ENCODE measurements at places on chromosomes 1 and 21. TPM values are rescaled to one million over a fixed set of nuclear protein-coding genes. Genes with fewer than 3 reads are reported as not detected.

Gene RNF223
- polyA plus RNA-seq, result not detected

Gene TINAGL1
- polyA plus RNA-seq, result 1.1 TPM

DNA sequence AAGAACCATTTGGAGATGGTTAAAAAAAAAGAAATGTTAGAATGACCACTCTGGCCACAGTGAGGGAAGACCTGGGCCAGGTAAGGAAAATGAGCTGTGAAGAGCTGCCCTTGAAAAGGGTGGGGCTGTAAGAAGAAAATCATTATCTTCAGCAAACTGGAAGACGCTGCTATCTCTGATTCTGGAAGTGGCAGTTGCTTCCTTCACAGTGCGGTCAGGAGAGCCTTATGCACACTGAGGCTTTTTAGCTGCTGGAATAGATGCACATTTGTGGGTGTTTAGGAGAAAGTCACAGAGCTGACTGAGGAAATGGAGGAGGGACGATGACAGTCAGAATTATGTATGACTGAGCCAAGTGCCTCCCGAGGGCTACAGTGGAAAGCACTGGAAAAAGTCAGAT is 91.6 kb downstream of the TBX19 start:
- no peak for DNase-seq

- DNase-seq, result no peak
These were observed 107.4 kb upstream of the KIAA1614 start for GRCh38 chr1:180805316-180805715.

GRCh38 chr1:230176326-230176725 is 109.3 kb downstream of the GALNT2 start:
- DNase-seq, result no peak

- no peak for DNase-seq
These were observed 39.0 kb downstream of the NDC1 start for GRCh38 chr1:53799141-53799540.

- peak; percentile 22 for DNase-seq
These were observed 231.7 kb downstream of the HMCN1 start for GRCh38 chr1:185965870-185966269.

- DNase-seq, result no peak
These were observed 191.3 kb downstream of the CACNA1E start for GRCh38 chr1:181674617-181675016.

Gene LCE6A
- polyA plus RNA-seq, result not detected

Gene KRTAP10-11
- polyA plus RNA-seq, result not detected

Gene METTL18
- 6.9 TPM for polyA plus RNA-seq

GRCh38 chr1:93977598-93977945 is 68.3 kb upstream of the GCLM start:
- DNase-seq, result peak; percentile 90

DNA sequence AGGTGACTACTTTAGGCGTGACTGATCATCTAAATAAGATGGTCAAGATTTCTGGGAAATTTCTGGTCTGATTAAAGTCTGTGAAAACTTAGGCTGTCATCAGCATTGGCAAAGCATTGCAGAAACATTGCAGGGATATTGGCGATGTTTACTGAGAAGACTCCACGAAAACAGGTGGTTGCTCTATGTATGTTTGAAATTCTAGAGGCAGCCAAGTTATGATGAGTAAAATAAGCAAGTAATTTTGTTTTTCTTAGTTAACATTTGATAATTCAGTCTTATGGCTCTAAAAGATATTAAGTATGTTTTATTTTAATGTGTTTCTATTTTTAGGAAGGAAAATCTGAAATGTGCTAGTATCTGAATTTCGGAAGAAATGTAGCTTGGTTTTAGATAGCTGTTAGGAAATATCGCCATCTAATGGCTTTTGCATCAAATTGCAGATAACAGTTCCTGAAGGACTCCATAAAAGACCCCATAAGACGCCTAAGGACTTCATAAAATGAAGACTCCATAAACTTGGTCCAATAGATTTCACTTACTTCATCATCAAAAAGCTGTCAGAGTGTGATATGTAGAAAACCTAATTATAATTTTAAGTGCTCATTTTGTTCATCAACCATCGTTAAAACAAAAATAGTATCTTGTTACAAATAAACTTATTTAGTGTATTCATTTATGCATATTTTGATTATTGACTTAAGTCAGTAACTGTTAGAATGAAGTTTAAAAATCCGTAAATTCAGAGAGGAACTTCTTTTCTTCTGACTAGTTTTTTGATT is 344.6 kb downstream of the RYR2 start:
- peak; percentile 48 for DNase-seq

Gene CERS2
- 201 TPM for polyA plus RNA-seq

GRCh38 chr1:60563777-60564535 is 490.4 kb upstream of the C1orf87 start:
- no peak for DNase-seq

DNA sequence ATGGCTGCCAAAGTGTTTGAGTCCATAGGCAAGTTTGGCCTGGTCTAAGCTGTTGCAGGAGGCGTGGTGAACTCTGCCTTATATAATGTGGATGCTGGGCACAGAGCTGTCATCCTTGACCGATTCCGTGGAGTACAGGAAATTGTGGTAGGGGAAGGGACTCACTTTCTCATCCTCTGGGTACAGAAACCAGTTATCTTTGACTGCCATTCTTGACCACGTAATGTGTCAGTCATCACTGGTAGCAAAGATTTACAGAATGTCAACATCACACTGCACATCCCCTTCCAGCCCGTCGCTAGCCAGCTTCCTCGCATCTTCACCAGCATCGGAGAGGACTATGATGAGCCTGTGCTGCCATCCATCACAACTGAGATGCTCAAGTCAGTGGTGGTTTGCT is 215.8 kb upstream of the JUN start:
- no peak for DNase-seq

- peak; percentile 85 for DNase-seq
These were observed 107.0 kb downstream of the RHOU start for GRCh38 chr1:228842094-228842775.

GRCh38 chr21:36437745-36438128 is 42.2 kb downstream of the CLDN14 start:
- peak; percentile 87 for DNase-seq

- no peak for DNase-seq
These were observed 243.2 kb downstream of the ATG4C start for GRCh38 chr1:63027176-63027575.

- peak; percentile 88 for DNase-seq
These were observed 36.3 kb upstream of the RCC2 start for GRCh38 chr1:17475752-17476151.

Gene ARHGAP29
- 145 TPM for polyA plus RNA-seq

DNA sequence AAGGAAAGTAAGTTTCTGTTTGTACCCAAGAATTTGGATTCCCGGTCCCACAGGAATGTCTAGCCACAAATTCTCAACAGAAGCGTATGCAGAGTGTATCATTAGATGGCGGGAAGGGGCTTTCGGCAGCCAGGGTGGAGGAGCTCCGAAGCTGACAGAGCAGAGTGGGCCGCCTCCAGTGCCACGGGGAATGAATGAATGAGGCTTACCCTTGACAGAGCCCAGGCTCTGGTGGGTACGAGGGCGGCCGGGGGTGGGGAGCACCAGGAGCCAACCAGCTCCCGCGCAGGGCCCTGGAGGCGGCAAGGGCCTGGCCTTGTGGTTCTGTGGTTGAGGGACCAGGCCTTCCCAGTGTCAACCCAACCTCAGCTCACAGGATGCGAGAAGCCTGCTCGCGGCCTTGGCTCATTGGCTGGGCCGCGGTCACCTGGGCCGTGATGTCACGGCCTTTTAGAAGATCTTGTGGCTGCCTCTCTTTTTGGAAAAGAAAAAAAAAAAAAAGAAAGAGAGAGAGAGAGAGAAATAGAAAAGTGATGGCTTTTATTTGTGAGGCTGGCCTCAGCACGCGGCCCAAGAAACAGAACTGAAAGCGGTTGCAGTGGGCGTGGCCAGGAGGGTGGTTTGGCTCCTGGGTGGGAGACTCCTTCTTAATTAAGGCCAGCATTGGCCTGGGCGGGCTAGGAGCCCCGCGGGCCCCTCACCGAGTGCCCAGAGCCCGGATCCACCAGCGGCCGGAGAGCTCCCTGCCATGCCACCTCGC is 34.9 kb upstream of the RUNX3 start:
- no peak for DNase-seq

- no peak for DNase-seq
These were observed 111.7 kb downstream of the GLUL start for GRCh38 chr1:182279724-182280503.

Gene ATP6V1G3
- 2.9 TPM for polyA plus RNA-seq

- DNase-seq, result no peak
These were observed 291.6 kb downstream of the SMYD3 start for GRCh38 chr1:246215510-246215903.

Measured in GM23248 (cell line).